ENCODE measurements at places on chromosomes 5 and 9.

DNA sequence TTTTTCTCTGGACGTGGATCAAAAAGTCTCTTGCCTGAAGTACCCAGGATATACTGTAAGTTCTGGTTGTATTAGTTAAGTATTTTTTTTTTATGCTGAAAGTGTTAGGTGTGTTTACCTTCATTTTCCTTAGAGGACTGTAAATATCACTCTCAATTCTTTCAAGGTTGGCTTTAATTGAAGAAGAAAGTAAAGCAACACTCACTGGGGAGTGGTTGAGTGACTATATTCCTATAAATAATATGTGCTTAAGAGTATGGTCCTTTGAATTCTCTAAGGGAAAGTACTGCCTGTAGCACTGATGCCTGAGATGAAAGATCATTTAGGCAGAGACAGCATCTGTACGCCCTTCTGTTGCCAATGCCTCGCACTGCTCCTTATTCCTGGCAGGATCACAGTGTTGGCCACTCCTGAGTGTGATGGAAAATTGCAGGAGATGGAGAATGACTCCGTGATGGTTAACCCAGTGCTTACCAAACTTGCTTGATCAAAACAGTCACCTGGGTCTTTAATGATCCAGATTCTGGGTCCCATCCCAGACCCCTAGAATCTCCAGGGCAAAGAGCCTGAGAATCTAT lies 182.0 kb upstream of the MPDZ start:
- DNase-seq, result no peak

- DNase-seq, result no peak
These were observed 156.6 kb upstream of the DMRT1 start for GRCh38 chr9:684941-685340.

DNA sequence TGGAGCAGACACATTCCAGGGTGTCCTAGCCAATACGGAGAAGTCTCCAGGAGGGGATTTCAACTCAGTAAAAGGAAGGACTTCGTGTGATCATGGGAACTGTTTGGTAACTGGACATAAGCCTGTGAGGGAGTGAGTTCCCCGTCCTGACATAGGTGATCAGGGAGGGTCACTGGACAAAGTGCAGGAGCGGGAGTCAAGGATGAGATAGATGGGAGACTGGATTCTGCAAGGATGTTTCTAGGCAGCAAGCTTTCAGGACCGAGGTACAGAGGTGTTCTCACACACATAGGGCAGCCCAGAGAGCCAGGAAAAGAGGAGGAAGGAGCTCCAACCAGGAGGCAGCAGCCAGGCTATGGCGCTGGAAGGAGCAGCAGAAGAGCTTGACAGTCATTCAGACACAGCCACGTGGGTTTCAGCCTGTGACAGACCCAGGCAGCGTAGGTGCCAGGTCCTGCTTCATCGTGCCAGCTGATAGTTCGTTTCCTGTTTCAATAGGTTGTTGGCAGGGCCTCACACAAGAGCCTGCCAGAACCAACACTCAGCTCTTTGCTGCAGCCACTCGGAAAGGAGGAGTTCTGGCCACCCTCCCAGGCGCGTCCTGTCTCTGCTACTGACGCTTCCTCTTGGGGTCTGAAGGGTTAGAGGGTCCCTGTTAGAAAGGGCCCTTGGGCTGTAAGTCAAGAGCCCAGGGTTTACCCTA lies 84.1 kb downstream of the AMBP start:
- DNase-seq, result no peak

GRCh38 chr5:118921866-118922265 lies 66.5 kb downstream of the DTWD2 start:
- DNase-seq, result no peak

- no peak for DNase-seq
These were observed 4.7 kb downstream of the TBCA start for GRCh38 chr5:77771452-77771851.

DNA sequence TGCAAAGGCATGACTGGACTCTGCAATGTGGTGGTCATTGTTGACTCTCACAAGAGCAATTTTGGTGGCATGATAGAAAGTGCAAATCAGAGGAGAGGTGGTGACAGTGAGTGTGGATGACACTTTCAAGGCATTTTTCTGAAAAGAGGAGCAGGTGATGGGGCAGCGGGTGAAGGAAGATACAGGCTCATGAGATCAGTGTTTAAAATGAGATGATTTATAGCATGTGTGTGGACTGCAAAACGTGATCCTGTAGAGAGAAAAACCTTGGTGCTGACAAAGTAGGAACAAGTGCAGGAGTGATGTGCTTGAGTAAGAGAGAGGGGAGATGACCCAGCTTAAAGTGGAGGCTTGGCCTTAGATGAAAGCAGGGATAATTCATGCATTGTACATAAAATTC lies 171.2 kb upstream of the PPP2R2B start:
- DNase-seq, result no peak

GRCh38 chr5:56833325-56833724 lies 18.0 kb downstream of the MAP3K1 start:
- DNase-seq, result no peak

GRCh38 chr9:12875191-12875590 lies 100.4 kb downstream of the LURAP1L start:
- no peak for DNase-seq

- DNase-seq, result no peak
These were observed 105.6 kb upstream of the TXNDC8 start for GRCh38 chr9:110443146-110443865.

DNA sequence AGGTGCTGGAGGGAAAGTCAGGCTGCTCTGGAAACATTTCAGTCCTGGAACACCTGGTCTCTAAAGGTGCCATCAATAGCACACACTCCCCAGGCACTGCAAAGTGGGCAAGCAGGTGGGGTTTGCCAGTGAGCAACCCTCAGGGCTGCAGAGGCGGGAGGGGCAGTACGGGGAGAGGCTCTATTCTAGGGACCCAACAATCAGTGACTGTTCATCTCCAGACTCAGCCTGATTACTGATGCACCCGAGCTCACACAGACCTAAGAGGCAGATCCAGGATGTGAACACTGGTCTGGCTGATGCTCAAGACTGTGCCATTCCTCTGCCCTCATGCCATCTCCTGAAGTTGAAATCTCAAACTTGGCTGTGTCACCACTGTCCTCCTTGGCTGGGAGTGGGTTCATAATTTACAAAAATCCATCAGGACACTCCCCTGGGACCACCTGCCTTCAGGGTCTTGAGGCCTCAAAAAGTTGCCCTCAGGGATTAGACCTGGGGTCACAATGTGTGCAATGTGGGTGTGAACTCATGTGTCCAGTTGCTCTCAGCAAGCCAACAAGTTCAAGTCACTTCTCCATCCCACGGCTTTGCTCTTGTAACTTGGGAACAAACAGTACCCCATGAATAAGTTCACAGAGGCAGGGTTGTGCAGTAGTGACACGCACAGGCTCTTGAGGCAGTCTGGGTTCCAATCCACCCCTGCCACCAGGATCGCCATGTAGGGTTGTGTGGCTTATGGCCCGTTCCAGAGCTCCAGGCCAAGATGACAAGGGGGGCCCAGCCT lies 19.9 kb upstream of the KCNMB1 start:
- no peak for DNase-seq

DNA sequence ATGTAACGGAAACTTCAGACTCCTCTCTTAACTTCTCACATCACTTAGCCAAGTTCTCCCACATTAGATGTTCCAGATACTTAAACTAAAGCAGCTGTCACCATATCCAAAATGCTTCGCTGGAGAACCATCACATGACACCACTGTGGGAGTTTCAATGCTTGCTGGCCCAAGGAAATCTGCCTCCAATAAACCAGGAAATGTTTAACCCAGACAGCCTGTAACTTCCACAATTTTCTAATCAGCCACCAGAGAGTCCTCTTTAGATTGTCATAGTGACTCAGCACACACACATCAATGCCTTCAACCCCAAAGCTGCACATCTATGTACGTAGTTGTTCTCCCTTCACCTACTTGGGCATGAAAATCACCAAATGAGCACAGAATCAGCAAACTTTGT lies 118.7 kb downstream of the LPAR1 start:
- no peak for DNase-seq

GRCh38 chr5:109718632-109719031 lies 28.9 kb downstream of the MAN2A1 start:
- no peak for DNase-seq

DNA sequence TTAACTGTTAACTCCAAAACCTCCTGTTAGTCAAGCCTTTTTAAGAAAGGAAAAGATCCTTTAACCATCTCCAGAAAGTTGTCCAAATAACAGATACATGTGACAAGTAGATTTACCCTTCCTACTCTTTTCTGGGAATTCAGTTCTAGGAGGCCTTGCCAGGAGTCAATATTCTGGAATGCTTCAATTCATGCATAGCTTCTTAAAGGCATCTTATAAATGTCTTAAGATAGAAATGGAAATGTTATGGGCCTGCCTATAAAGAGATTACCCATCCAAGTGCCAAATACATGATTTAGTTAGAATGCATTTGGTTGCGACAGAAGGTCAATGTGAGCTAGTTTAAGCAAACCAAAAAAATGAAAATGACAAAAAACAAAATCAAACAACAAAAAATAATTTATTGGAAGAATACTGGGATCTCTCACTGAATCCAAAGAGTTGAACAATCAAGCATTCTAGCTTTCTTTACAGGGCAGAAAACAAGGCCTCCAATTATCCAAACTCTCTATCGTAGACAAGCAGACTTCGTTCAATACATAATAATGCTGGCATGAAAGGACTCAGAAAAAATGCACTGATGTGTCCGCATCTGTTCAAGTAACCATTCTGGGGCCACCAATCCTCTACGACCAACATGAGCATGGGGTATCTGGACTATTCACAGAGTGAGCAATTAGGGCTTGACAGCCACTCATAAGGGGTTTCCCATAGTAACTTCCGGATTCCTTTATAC lies 188.6 kb downstream of the CTNND2 start:
- DNase-seq, result no peak

- no peak for DNase-seq
These were observed 19.8 kb upstream of the HEXB start for GRCh38 chr5:74665273-74665672.

- DNase-seq, result no peak
These were observed 44.2 kb upstream of the COL15A1 start for GRCh38 chr9:98899408-98900056.

- no peak for DNase-seq
These were observed 5.5 kb downstream of the MYORG start for GRCh38 chr9:34370970-34371880.

DNA sequence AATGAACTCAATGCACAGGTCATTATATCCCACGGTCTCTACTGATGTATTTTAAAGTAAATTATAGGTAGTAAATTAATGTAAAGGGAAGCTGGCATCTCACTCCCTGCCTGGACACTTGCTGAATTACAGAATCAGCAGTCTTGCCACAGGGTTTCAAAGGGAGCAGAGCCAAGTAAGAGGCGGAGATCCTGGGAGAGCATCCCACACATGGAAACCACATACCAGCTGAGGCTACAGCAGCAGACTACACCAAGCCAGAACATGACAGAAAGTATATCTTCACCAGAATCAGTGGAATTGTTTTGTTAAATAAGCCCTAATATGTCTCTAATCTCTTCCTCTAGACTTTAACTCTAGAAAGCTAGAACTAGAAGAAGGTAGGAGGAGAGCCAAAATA lies 1689.2 kb upstream of the WWC1 start:
- DNase-seq, result no peak

DNA sequence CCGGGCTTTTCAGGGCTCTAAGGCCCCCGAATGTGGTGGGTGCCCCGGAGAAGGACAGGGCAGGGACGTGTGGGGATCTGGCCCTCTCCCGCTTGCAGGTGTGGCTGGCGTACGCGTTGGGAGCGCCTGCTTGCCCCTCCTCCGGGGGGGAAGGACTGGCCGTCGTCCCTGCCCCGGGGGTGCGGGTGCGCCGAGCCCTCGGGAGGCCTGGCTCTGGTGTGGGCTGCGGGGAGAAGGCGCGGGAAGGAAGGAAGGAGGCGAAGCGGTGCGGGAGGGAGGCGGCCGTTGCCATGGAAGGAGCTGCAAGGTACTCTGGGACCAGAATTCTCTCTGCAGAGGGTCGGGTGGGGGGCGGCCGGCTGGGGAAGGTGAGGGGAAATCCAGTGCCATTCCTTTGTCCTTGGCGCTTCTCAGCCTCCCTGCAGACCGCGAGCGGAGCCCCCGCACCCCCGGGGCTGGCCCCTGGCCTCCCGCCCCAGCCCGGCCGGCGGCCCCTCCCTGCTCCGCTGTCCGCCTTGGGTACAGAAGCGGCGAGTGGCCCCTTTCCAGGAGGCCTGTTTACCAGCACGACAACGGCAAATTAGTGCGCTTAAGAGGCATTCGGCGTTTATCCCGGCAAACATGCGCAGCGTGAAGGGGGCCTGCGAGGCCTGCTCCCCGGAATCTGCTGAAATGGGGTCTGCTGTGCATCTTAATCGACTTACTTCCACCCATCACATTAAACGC lies 67.1 kb upstream of the UNC5A start:
- no peak for DNase-seq

DNA sequence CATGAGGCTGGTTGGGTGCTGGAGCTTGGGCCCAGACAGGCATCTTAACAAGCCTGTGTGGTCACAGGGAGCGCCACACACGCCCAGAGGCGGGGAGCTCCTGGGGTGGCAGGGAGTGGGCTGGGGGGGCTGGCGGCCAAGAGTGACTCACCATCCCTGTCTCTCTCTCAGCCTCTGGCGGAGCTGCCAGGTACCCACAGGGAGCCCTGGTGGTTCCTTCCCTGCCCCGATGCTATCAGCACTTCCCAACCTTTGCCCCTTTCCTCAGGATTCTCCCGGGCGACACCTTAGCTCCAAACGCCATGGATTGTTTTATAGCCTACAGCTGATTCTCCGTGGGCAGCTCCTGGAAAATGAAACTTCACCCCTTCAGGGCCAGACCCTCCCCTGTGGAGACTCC lies 5.5 kb downstream of the SLC9A3 start:
- DNase-seq, result peak; percentile 96

DNA sequence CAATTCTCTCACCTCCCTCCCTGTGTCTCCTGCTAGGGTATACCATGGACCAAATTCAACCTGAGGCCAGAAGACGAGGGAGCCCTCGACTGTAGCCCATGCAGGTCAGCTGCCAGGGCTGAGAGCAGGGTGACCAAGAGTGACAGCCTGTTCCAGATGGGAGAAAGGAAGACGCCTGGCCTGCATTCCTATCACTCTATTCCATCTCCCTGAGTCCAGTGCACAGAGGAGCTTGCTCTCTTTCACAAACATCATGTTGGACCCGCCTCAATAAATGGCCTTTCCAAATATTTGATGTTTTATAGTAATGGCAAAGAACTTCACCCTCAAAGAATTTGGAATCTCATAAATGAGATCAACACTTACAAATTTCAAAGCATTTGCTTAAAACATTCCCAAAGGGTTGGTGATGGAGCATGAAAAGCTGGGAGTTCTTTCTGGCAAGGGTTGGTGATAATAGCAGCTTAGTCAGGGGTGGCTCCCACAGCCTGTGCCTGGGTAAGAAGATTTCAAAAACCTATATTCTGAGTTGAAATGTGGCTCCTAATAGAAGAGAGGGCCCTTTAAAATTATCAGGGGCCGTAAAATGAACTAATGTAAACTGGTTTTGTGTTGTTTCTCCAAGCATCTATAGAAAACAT lies 393.1 kb downstream of the EFNA5 start:
- no peak for DNase-seq

All from LoVo (cell line).